SIG-M5 (cell line): ENCODE measurements at places on chromosomes 2 and 18.
A peak's percentile ranks its signal among the peaks of the same experiment; 100 is the strongest.

DNA sequence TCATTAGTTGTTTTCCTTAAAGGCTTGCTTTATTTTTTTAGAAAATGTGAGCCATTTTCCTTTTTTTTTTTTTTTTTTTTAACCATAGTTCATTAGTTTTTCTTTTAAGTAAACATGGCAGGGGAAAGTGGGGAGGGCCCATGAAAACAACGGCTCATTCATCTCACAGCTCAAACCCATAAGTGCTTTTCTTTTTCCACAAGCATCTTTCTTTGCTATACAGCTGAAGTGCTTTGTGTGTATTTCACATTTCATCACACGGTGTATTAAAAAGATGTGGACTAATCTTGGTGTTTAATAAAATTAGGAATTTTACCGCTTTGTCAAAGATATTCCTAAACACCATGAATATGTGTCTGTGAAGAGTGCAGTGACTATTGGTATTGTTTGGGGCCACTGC lies 41.6 kb downstream of the RHBDD1 start:
- DNase-seq: no peak

DNA sequence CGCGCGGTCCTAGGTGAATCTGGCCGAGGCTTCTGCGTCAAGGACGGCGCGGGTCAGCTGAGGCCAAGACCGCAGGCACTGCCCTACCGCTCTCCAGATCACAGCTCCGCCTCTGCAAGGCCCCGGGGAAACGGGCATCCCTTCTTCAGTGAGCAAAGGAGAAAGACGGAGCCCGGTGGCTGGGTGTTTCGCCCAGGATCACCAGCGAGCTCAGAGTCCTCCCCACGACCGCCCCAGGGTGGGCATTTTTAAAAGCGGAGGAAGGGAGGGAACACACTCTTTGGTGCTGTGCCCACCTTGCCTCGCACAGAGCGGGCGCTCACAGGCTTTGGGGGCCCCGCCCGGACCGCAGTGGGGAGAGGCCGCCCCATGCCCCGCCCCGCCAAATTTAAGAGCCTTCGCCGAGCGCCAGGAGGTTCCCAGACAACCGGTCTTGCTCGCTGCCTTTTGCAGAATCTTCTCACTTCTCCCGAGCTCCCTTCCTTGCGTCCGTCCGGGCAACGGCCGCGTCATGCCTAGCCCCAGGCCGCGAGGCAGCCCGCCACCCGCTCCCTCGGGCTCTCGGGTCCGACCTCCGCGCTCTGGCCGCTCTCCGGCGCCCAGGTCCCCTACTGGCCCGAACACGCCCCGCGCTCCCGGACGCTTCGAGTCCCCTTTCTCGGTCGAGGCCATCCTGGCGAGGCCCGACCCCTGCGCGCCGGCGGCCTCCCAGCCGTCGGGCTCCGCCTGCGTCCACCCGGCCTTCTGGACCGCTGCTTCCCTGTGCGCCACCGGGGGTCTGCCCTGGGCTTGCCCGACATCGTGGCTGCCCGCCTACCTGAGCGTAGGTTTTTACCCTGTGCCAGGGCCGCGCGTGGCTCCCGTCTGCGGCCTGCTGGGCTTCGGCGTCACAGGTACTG lies at the start of gene NOTO:
Gene NOTO (plus strand): TSS at position 419 of the 899 bp plus-strand sequence. CDS start 93 bp downstream, at position 512.
- no peak for DNase-seq

- no peak for DNase-seq
Measured at GRCh38 chr2:69309351-69310110, 77.5 kb downstream of the GFPT1 start.

DNA sequence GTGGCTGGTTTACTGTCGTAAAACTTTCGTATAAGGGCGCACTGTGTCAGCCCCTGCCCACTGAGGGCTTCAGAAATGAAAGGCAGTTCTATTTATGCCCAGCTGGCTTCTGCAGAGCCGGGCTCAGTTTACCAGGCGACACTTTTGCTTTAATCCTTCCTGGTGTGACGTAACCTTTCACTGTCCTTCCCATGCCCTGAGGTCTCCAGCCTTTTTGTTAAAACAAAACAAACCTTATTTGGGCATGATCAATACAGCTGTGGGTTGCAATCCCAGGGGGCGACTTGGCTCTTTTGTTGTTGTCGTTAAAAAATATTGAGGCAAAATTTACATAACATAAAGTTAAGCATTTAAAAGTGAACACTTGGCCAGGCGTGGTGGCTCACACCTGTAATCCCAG lies 85.3 kb downstream of the AGAP1 start:
- no peak for DNase-seq

- no peak for DNase-seq
Measured at GRCh38 chr2:139773720-139774277, 993.6 kb upstream of the NXPH2 start.

GRCh38 chr18:43904209-43904837 lies 627.0 kb upstream of the SYT4 start:
- no peak for DNase-seq

GRCh38 chr2:182972548-182972942 lies 65.7 kb downstream of the NCKAP1 start:
- no peak for DNase-seq

GRCh38 chr2:160478660-160479059 lies 14.9 kb downstream of the RBMS1 start:
- no peak for DNase-seq

DNA sequence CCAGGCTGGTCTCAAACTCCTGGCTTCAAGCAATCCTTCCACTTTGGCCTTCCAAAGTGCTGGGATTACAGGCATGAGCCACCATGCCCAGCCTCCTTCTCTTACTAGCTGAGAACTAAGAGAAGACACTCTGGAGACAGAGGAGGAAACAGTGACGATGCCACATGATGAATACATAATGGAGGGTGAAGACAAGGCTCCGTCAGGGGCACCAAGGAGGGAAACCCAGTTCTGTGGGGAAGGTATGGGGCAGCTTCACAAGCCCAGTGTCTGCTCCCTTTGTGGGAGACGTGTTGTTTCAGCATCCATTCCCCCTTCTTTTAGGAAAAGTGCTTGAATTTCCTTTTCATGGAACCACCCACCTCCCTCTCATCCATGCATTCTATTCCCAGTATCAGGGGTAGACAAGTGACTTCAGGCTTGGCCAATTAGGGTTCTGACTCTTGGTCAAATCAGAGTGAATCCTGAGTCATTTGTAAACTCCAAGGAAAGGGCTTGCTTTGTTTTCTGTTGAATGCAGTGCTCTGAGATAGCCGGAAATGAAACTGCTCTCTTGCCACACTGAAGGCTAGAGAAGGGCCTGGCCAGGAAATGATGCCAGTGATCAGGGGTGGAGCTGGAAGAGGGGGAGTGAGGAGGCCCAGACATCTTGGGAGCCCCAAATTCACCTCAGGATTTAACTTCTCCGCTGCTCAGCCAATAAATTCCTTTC lies 23.7 kb downstream of the TMEM127 start:
- peak; percentile 33 for DNase-seq

- no peak for DNase-seq
Measured at GRCh38 chr2:240857039-240858008, 11.3 kb upstream of the AGXT start.

GRCh38 chr2:55742996-55743395 lies 49.4 kb upstream of the PNPT1 start:
- DNase-seq: no peak

GRCh38 chr2:25558262-25558661 lies 115.1 kb downstream of the DTNB start:
- DNase-seq: peak; percentile 93

DNA sequence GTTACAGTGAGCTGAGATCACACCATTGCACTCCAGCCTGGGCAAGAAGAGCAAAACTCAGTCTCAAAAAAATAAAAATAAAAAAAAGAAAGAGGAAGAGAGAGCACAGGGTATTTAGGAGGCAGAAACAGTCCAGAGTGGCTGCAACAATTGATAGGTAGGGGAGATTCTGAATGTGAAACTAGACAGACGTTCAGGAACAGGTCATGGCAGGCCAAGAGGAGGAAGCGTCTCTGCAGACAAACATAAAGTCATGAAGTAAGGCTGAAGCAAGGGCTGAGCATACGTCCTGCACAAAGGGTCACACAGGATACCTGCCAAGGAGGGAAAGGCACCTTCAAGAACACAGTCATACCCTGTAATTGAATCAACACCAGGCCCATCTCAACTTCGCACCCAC lies 64.1 kb upstream of the ZNF532 start:
- DNase-seq: no peak

DNA sequence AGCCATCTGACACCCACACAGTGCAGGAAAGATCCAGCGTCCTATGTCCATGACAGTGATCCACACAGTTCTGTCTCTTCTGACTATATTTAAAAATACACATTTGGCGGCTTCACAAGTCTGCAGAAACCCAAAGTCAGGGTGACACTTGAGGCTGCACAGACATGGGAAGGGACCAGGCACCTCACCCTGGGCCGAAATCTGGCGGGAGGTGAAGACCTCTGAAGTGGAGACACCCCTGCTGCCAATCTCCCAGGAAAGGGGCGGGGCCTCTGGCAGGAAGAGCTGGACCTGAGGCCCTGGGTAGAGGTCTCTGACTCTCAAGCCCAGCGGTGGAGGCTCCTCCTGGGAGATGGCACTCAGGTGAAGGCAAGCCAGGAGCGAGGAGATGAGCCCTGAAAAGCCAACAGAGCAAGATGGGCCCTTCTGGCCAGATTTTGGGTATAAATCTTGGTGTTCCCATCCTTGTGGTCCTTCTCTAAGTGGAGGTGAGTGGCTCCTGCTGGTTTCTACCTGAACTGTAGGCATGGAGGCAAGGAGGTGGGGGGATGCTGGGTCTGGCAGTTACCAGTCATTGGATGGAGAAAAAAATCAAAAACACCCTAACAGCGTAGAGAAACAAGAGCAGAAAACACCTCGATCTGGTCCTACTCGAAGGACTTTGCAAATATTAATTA lies 248.4 kb downstream of the HDAC4 start:
- DNase-seq: no peak

DNA sequence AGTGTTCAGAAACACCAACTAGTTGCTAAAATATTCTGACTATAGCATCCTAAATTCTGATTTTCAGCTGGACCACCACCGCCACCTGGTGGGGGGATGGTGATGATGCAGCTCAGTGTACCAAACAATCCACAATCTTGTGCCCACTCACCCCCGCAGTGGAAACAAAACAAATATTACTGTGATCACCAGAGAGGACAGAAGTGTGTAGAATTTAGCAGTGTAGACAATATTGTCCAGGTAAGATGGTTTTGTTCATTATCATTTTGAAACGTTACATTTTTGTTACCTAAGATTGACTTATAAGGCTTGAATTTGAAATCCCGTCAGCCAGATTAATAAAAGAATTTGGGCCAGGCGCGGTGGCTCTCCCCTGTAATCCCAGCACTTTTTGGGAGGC lies 31.7 kb upstream of the UBXN4 start:
- no peak for DNase-seq

- no peak for DNase-seq
Measured at GRCh38 chr2:133296401-133296800, 271.9 kb downstream of the NCKAP5 start.

DNA sequence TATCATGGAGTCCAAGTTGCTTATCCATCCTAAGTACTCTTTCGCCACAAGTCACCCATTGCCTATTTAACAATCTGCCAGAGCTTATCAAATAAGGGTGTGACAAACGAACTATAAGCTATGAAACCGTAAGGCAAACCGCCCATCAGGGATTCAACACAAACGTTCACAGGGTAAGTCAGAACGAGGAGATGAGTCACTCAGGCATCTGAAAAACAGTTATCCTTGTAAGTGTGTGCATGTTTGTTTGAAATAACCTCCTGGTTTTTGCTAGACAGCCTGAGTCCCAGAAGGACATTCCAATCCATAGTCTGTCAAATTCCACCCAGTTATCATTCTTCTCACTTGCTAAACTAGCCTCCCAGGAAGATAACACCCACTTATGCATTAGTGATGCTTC lies 299.1 kb downstream of the PAX3 start:
- DNase-seq: no peak

GRCh38 chr18:36534154-36534688 lies 236.7 kb downstream of the FHOD3 start:
- no peak for DNase-seq

GRCh38 chr18:69727912-69728572 lies 219.6 kb downstream of the CD226 start:
- DNase-seq: no peak

DNA sequence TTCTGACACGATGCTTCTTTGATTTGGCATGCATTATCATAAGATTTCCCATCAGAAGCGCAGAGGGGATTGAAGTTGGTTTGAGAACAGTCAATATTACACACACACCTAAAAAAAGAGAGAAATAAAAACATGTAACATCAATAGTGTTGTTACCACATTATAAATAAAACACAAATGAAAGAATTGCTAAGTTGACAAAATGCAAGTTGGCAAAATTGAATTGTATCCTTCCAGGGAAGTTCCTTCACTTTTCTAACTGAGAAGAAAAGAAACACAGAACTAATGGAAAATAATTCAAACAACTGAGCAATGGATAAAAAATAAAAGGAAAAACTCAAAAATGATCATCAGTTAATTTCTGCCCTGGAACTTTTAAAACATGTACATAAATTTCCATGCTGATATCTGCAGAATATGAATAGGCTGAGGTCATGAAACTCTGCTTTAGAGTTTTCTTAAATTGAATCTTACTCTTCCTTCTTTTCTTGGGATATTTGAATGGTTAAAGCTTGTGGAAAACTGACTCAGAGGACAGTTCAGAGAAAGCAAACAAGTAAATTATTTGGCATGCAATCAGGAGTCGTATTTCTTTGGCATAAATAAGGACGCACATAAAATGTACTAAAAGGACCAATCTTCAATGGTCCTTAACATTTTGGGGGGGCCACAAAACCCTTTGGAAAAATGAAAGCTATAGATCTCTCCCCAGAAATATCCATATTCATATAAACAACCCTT lies 152.4 kb upstream of the CAVIN2 start:
- no peak for DNase-seq

- no peak for DNase-seq
Measured at GRCh38 chr2:74414881-74415761, 6.3 kb downstream of the C2orf81 start.

DNA sequence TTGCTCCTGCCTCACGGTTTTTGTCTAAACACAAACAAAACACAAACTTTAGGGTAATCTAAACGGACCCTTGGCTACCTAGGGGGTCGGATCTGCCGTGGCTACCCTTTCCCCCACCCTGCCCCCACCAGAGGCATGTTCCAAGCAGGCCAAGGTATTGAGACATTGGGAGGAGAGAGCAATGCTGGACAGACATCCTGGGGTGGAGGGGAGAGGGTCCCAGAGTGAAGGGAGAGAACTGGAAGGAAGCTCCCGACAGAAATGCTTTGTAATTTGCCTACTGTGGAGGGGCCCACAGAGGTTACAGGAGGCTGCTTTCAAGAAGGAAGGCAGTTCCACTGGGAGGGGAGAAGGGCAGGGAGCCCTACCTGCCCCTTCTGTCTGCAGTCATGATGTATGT lies 13.9 kb upstream of the MAT2A start:
- no peak for DNase-seq

GRCh38 chr2:121220995-121221394 lies 64.0 kb downstream of the TFCP2L1 start:
- no peak for DNase-seq

DNA sequence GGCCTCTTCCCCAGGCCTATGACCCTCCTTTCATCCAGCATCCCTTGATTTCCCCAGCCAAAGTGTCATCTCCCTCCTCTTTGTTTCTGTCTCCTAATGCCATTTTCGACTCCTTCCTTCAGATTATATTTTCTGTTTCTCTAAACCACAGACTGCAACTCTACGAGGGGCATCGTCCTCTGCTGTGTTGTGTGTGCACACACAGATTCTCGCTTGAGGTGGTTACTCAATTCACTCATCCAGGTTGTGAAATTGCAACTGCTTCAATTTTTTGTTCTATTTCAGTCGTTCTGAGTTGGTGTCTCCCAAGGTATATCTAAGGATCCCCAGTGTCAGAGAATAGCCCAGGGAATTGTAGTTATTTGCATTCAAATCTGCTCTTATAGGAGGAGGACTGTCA lies 113.5 kb upstream of the NDUFV2 start:
- peak; percentile 30 for DNase-seq
